ENCODE measurements at places on chromosomes 7 and 10.

- no peak for DNase-seq
Observed at GRCh38 chr10:69901628-69902505, 100.2 kb downstream of the COL13A1 start.

DNA sequence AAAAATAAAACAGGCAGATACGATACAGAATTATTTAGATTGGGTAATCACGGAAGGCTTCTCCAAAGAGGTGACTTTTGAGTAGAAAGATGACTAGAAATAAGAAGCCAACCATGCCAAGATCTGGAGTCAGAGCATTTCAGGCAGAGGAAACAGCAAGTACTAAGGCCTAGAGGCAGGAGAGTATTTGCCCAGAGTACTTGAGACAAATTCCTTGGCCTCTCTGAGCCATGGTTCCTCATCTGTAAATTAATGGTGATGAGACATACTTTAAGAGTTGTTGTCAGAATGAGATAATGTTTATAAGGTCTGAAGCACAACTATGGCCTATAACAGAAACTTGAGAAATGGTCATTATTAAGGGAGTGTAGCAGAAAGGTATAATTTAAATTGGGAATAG is 15.8 kb upstream of the GPR37 start:
- no peak for DNase-seq

DNA sequence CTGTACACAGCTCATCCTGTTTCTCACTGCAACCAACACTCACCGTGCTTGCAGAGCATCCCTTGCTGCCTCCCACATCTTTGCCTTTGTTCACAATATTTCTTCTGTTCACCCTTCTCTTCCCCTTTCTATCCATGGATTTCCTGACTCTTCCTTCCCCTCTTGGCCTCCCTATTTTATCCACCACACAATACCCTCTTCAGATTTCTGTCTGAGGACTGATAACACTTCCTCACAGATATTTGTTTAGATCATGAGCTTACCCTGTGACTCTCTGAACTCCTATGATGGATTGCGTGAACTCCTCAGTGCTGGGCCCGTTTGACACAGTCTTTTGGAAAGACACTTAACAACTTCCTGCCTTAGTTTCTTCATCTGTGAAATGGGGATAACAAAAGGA is 62.8 kb upstream of the GPR158 start:
- no peak for DNase-seq

DNA sequence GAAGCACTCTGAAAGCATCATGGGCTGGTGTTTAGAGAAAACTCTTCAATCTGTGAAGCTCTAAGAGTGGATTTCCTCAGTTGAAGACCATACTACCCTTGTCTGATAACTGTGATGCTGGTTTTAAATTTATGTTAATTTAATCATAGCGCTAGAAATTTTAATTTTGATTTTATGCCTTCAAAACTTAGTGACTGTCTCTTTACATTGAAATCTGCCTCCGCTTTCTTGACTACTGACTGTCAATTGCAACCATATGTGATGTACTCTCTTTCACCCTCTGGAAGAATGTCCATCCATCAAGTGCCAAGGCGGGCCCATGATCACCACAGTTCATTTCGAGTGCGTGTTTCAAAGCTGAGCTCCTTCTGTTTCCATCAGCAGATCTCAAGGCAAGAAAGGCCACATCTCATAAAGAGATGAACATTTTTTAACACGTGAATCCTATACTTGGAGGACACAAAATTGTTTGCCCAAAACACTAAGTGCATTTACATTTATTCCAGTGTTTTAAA is 147.1 kb downstream of the ITGA8 start:
- DNase-seq = no peak

DNA sequence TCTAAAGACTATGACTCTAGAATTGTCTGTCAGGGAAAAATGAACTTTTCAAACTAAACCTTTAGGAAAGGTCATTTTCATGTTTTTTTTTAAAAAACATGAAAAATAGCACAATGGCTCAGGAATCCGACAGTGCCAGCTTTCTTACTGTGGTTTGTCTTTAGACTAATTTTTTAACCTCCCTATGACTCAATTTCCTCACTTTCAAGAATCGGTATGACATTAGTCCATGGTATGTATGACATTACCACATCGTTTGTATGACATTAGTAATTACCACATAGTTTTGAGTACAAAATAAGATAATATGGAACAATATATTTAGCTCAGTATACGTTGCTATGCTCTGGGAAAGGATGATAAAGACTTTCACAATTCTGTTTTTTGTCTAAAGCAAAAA is 383.2 kb downstream of the PTPRN2 start:
- no peak for DNase-seq

GRCh38 chr7:32204361-32205018 is 134.3 kb upstream of the PDE1C start:
- no peak for DNase-seq

DNA sequence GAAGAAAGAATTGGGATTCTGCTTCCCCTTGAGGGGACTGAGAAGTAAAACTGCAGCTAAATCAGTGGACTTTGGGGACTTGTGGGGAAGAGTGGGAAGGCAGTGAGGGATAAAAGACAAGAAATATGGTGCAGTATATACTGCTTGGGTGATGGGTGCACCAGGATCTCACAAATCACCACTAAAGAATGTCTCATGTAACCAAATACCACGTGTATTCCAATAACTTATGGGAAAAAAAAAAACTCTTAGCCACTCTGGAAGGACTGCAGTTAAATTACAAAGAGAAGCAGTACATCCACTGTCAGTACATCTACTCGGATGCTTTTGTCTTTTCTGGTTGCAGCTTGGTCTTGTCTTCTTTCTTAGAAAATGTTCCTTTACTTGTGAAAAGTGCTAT is 27.4 kb upstream of the GOT1 start:
- no peak for DNase-seq

- DNase-seq = no peak
Observed at GRCh38 chr10:110357252-110357780, 52.6 kb upstream of the SMNDC1 start.

GRCh38 chr7:21763818-21764217 is 181.9 kb downstream of the CDCA7L start:
- DNase-seq = no peak

DNA sequence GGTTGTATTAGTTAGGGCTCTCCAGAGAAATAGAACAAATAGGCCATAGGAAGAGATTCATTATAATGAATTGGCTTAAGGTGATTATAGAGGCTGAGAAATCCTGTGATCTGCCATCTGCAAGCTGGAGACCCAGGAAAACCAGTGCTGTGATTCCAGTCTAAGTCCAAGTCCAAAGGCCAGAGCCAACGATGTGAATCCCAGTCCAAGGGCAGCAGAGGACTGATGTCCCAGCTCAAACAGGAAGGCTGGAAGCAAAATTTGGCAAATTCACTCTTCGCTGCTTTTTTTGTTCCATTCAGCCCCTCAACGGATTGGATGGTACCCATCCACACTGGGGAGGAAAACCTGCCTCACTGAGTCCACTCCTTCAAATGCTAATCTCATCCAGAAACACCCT is 68.0 kb downstream of the JCAD start:
- DNase-seq = no peak

DNA sequence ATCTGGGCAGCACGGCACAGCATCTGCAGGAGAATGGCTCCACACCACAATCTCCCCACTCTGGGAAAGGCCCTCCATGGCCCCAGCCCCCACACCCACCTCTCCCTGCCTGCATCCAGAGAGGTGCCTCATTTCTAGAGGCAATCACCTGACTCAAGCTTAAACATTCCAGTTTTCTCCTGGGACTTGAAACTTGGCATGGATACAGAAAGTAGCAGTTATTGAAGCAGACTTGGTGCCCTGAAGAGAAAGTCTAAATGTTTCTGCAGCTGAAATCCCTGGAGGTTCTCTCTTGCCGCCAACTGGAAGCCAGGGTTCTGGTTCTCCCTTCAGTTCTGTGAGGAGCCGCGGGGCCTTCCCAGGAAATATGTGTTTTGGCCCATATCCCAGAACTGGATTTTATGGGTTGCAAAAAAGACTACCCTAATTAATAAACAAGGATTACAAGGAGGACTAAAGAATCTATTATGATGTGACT is 122.8 kb downstream of the SKIDA1 start:
- no peak for DNase-seq

DNA sequence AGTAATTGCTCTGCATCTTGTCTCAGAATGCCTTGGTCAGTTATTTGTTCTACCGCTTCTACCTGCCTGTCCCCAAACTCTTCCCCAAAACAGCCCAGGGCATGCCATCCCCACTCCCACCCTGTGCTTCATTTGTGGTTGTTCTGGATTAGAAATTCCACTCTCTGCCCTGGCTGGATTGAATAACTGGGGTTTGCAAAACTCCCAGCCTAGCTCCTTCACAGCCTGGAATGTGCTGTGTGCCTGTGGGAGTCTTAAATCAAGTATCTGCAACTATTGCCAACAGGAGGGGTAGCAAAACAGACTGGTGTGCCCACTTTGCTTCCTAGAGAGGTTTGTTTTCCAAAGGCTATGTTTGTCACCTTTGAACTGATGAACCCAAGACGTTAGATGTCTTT is 24.2 kb downstream of the TSPAN15 start:
- no peak for DNase-seq

DNA sequence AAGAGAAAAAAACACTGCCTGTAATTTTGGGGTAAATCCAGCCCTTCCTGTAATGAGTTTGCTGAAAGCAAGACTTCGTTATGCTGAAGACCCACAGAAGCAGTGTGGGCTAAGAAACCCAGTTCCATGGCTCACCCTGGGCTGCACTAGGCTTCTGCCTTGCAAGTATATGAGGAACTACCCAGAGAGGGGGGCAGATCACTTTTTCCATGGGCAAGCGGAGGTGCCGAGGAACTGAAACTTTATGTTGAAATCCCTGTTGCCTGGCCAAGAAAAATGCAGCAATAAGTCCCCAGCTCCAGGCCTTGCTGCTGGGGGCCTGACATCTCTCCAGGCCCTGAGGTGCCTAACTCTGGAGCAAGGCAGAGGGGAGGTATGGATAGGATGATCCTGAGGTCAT is 8.5 kb downstream of the RASSF4 start:
- DNase-seq = no peak

GRCh38 chr10:26331371-26331770 is 106.8 kb upstream of the APBB1IP start:
- DNase-seq = no peak

DNA sequence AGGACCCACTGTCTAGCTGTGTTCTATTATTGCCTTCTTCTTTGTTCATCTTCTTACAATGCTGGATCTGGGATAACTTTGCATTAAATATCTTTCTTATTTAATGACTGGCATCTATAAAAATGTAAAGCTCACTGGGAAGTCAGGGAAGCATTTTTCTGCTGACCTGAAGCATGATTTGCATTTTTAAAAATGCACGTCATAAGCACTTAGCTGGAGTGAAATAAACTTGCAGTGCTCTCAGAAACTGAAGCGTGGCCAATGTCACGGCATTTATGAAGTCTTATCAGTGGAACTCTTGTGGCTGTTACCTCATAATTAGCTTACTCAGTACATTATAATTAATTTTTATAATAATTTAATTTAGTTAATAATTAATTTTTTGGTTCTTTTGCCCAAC is 59.1 kb downstream of the FRMD4A start:
- DNase-seq = no peak

GRCh38 chr7:135283959-135284638 is 50.5 kb downstream of the STRA8 start:
- no peak for DNase-seq

- no peak for DNase-seq
Observed at GRCh38 chr7:79268730-79269129, 184.7 kb downstream of the MAGI2 start.

- DNase-seq = no peak
Observed at GRCh38 chr7:151062399-151063211, 3.2 kb downstream of the SLC4A2 start.

DNA sequence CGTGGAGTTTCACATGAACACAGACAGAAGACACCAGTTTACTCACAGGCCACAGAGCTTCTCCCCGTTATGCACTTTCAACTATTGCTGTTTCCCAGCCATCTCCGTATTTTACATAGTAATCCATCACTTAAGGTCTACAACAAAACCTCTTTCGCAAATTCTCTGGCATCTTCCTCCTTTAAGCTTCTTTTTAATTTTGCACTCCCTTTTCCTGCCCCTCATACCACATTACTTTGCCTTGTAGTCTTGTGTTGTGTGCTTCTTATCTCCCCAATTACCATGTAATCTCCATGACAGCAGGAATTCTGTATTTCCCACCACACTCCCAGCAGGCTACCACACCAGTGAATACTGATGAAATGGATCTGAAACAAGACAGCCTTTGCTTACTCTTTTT is 87.3 kb downstream of the ODAD2 start:
- DNase-seq = no peak

DNA sequence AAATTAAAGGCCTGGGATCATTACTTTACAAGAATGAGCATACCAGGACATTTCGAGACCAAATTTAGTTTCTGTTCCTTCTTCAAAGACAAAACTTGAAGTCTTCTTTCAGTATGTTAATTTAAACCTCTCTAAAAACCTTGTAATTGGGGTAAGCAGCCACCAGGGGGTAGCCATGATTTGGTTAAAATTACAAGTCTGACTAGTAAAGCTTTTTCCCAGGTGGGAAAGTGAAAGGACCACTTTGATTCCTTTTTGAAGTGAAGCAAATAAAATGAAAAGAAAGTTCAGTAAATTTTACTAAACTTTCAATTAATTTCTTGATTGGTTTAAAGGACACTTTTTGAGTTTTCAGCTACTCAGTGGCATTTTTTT is 294.3 kb downstream of the BBS9 start:
- no peak for DNase-seq

- DNase-seq = no peak
Observed at GRCh38 chr10:1141701-1142100, 85.5 kb downstream of the WDR37 start.

DNA sequence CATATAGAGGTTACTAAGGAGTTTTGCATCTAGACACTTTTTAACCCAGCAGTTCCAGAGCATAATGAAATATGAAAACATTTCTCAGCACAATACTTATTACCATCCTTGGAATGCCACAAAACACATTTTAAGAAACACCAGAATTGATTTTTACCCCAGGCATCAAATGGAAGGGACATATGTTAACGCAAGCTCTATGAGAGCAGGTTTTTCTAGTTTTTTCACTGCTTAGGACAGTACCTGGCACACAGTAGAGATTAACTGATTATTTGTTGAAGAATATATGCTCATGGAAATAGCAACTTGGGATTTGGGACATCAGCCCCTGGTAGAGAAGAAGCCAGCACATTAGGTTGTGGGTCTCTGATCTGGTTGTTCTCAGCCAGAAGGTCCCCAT is 67.0 kb upstream of the ARID5B start:
- no peak for DNase-seq

DNA sequence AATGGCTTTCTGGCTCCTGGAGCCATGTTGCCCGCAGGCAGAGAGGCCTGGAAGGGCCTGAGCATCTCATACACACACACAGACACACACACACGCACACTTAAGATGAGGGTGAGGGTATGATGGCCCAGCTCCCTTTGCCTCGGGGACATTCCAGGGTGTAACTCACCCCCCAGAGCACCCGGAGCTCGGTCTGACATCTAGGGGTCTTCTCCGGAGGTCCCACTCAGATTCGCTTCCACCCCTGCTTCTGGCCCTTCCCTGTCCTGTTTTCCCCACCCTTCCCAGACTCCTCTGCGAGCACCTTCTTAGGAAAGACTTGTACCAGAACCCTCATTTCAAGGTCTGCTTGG is 304.4 kb downstream of the GRID1 start:
- DNase-seq = no peak

- no peak for DNase-seq
Observed at GRCh38 chr10:13725594-13725993, 138.8 kb downstream of the PRPF18 start.

GRCh38 chr7:151853896-151854719 is 22.8 kb downstream of the PRKAG2 start:
- DNase-seq = no peak

Data from RWPE2 (cell line).